Hematopoietic multipotent progenitor cell (in vitro differentiated cells): ENCODE measurements at places on chromosomes 6 and 20.
A peak's percentile ranks its signal among the peaks of the same experiment; 100 is the strongest.

GRCh38 chr6:127120023-127120786 is 1.7 kb downstream of the RSPO3 start:
- no peak for DNase-seq

- no peak for DNase-seq
These were observed 3.9 kb downstream of the IP6K3 start for GRCh38 chr6:33742837-33743236.

DNA sequence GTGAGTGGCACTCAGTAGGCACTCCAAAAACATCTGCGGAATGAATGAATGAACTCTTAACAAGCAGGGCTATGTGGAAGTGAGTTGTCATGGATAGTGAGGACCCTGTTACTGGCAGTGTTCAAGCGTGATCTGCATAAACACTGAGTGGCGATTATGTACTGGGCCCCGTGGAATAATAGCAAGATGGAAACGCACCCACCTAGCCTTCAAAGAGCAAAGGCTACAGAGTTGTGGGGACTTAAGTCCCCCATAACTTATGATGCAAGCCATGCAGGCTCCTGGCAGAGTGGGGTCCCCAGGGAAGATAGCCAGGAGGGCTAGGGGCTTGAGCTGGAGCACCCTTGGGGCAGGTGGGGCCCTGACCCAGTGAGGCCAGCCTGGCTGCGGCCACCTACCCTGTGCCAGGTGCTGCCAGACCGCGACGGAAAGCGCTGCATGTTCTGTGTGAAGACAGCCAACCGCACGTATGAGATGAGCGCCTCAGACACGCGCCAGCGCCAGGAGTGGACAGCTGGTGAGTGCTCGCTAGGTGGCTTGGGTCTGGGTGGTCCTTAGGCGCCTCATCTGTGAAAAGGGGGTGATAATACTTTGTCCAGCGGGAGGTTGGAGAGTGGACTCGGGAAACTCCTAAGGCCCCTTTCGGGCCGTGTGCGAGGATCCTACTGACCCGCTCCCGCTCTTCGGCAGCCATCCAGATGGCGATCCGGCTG is 20.0 kb downstream of the DEF6 start:
- no peak for DNase-seq

DNA sequence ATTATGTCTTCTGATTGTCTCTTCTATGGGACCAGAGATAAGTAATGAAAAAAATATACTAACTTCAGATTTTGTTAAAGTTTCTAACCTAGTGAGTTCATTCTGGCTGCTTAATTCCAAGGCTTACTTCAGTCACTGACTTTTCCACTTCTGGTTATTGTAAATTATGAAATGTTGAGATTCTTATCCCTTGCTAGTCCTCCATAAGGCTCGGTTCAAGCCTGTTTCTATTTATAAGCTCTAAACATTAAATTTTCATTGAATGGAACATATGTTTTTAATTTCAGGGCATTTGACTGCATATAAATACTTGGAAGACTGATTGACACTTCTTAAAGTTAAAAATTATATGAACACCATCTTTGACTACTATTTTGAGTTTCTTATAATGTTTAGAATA is 23.6 kb upstream of the NKAIN2 start:
- no peak for DNase-seq

GRCh38 chr20:49593466-49594142 is 25.7 kb upstream of the PTGIS start:
- DNase-seq = no peak

- no peak for DNase-seq
These were observed 11.2 kb downstream of the TP53INP2 start for GRCh38 chr20:34715384-34715783.

DNA sequence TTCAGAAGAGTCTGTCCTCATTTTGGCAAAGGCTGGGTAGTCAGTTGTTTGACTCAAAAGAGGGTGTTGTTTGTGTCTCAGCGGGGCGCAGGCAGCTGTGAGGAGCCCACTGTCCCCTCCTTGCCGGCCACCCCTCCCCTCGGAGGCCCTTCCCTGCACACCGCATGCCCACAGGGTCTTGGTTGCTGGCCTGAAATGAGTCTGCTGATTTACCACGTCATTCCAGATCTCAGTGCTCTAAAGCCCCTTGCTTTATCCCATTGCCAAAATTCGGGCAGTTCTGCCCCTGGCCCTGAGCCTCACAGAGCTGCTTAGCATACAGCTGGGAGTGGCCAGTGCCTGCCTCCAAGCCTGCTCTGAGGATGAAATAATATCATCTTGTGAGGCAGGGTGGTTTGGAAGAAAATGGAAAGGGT is 220.7 kb downstream of the UST start:
- no peak for DNase-seq

DNA sequence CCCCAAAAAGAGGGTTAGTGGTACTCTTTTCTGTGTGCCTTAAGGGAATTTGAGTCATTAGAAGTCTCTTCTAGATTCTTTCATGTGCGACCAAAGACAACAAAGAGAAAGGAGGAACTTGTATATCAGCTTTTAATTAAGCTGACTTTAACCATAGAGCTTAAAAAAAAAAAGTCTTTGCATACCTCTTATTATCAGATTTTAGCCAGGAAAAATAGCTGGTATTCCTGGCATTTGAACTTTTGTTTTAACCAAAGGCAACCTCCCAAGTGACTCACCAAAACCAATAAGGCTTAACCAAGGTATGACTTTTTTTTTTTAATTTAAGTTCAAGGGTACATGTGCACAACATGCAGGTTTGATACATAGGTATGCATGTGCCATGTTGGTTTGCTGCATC is 375.0 kb downstream of the CDC5L start:
- DNase-seq = no peak

DNA sequence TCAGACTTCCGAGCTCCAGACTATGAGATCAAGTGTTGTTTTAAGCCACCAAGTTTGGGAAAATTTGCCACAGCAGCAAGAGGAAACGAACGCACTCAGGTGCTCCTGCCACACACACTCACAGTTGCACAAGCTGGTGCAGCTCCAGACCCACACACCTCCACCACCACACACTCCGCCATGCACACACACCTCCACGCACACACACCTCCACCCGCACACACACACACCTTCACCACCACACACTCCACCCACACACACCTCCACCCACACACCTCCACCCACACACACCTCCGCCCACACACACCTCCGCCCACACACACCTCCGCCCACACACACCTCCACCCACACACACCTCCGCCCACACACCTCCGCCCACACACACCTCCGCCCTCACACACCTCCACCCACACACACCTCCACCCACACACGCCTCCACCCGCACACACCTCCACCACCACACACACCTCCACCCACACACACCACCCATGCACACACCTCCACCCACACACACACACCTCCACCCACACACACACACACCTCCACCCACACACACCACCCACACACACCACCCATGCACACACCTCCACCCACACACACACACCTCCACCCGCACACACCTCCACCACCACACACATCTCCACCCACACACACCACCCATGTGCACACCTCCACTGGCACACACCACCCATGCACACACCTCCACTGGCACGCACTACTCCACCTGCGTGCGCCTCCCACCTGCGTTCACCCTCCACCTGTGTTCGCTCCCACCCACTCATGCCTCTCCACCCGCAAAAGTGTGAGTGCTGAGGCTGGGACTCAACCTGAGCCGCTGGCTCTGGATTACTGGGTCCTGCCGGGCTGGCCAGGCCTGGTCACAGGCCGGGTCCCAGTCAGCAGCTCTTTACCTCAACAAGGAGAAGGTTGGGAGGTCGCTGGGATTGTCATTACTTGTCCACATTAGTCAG is 175.6 kb downstream of the BMP7 start:
- DNase-seq = no peak

DNA sequence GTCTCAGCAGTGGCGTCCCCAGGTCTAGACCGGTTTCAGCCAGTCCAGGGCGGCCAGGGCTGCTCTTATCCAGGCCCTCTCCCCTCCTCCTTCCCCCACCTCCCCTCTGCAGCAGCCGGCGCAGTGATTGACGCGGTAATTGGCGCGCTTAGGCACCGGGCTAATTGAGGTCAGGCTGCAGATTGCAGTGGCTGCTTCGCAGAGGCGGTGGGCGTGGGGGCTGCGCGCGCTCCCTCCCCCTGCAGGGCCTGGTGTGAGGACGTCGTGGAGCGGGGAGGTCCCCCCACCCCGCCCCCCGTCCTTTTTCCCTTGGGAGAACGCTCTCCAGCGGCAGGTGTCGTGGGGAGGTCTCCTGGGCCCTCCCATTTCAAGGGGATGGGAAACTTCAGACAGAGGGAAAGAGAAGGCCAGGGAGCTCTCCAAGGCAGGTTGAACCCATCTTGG is 70.4 kb upstream of the BLCAP start:
- DNase-seq = no peak

- no peak for DNase-seq
These were observed 99.8 kb downstream of the SMOC2 start for GRCh38 chr6:168540713-168541291.

DNA sequence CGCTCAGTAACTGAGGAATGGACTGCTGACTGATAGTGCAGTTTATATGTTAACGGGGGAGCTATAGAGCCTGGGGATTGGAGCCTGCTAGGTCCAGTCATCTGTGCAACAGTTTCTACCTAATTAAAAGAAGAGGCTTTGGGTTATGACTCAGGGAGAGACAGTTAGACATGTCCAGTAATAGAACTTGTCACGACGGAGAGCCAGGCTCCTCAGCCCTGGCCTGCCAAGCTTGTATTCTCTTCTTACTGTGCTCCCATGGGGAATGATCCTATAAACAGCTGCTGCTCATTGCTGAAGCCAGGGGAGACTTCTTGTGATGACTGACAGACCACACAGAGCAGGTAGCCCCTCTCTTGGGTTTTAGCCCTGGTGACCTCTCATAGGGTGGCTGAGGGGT is 69.3 kb downstream of the SYNJ2 start:
- DNase-seq = no peak

DNA sequence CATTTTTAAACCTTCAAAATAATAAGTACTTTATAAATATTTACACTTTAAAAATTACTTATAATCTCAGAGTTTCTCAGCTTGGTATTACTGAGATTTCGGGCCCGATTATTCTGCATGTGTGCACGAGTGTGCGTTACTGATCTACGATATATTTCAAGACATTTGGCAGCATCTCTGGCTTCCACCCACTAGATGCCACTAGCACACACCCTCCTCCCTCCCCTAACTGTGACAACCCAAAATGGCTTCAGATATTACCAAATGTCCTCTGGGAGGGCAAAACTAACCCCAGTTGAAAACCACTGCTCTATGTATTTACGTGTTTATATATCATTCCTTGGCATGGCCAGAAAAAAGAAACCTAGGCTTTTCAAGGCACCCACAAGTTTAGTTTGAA is 95.9 kb downstream of the FYN start:
- no peak for DNase-seq

- DNase-seq = no peak
These were observed 23.7 kb downstream of the PLCB1 start for GRCh38 chr20:8155812-8156211.

- DNase-seq = peak; percentile 78
These were observed 103.2 kb upstream of the BEND6 start for GRCh38 chr6:56851541-56852259.

DNA sequence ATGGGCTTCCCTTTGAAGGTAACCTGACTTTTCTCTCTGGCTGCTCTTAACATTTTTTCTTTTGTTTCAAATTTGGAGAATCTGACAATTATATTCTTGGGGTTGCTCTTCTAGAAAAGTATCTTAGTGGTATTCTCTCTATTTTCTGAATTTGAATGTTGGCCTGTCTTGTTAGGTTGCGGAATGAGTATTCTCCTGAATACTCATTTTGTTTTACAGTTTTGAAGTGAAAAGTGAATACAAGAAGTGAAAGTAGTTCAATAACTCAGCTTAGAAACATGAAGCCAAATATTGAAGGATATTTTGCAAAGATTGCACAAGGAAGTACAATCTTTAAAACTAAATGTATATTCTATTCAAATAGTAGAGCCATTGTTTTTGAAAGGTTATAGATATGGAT is 120.2 kb upstream of the MAP3K4 start:
- no peak for DNase-seq

GRCh38 chr6:116280161-116280932 is 617 bp upstream of the TSPYL1 start:
- peak; percentile 47 for DNase-seq

GRCh38 chr6:17218749-17219093 is 62.4 kb upstream of the RBM24 start:
- DNase-seq = no peak

DNA sequence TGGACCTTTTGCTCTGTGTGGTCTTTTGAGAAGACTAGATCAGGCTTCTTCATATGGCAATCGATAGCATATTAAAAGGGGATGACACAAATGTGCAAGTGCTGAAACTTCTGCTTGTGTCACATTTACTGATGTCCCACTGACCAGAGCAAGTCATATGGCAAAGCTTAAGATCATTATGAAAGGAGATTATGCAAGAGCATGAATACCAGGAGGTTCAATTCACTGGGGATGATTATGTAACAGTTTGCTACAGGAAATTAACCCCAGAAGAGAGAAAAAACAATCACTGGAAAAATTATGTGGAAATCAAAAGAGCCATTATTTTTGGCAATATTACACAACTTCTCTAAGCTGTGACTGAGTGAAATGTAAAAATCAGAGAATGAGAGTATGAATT is 13.7 kb upstream of the PRDM13 start:
- no peak for DNase-seq

DNA sequence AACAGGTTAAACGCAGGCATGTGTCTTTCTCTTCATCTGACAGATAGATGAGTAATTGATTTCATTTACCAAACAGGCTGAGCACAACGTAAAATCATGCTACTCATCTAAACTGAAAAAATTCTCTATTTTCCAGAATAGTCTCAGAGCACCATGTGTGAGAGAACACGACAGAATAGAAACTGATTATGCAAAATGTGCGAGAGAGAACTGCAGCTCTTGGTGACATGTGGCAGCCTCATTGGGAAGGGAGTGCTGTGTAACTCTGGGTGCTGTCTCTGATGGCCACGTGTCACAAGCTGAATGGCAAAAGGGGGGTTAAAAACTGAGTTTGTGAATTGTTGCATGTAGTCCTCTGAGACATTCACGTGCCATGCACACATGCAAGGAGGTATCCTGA is 143.7 kb upstream of the ATXN1 start:
- no peak for DNase-seq

DNA sequence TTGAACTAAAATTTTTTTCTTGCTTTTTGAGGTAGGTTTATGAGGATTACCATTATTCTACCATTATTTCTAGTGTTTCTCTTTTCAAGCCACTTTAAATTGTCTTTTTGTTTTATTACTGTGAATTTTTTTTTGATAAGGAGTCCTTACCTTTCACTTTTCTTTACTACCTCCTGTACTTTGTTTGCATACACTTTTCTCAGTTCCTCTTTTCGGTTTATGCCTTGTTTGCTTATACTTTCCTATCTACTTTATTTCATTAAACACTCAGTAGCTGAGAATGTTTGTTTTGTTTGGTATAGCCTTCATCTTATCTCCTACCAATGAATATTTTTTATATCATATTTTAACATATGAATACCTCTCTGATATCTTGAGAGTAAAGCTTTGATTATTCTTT is 147.9 kb downstream of the TFAP2B start:
- no peak for DNase-seq
